GM23248 (cell line): ENCODE measurements at places on chromosomes 2 and 18. TPM values are rescaled to one million over a fixed set of nuclear protein-coding genes. Genes with fewer than 3 reads are reported as not detected.

Gene BCL2
- 0.30 and 0.39 TPM in 2 replicates for polyA plus RNA-seq

Gene SLC14A1
- polyA plus RNA-seq: 0.29 and 0.53 TPM in 2 replicates

Gene MBOAT2
- 103 and 107 TPM in 2 replicates for polyA plus RNA-seq

Gene CDK15
- 0.88 and 1.7 TPM in 2 replicates for polyA plus RNA-seq

Gene RPRM
- not detected in 2 replicates for polyA plus RNA-seq

GRCh38 chr2:204669382-204669781 lies 124.1 kb downstream of the PARD3B start:
- no peak for DNase-seq

- DNase-seq: no peak
Measured at GRCh38 chr2:238418196-238418998, 8.3 kb upstream of the ASB1 start.

DNA sequence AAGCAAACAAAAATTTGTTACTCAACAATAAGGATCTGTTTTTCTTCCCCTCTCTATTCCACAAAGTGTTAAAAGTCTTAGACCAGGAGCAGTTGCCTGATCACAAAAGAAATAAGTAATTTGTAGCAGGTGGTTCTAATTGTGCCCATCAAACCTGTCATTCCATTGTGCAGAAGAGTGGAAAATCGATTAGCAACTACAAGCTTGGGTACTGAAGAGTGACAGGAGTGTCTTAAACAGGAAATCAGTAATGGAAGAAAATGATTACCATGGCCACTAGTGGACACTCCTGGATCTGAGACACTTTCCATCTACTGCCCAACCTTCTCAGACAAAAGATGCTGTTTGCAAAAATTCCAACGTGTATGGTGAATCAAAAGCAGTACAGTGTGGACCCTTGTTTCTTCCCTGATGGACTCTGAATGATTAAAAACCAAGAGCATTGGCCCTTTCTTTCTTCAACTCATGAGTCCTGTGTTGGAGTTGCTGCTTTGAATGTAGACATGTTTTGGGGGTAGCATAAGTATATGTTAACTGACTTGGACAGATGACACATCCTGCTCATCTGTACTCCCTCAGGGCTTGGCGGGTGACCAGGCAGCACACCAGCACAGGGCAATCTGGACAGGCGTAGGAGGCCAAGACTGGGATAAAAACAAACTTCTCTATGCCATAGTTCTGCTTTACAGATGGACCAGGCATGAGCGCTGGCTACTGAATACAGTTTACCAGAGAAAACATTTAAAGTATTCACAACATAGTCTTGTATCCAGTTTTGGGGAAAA lies 51.9 kb downstream of the PLA2R1 start:
- peak; percentile 35 for DNase-seq

- no peak for DNase-seq
Measured at GRCh38 chr18:32371384-32371783, 99.3 kb downstream of the GAREM1 start.

DNA sequence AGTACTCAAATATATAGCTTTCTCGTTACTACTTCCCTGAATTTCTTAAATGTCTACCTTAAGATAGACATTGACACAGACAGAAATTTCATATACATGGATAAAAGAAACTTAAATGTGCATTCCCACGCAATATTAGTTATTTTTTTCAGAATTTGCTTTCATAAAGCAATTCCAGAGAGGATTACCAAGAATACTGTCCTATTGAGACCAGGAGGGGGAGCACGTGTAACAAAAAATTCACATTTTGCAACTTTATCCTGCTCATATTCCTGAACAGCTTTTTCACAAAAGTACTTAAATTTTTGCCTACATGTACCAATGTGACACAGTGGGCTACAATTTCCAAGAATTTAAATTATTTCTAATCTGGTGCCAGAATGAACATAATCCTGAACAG lies 30.7 kb upstream of the ERCC3 start:
- DNase-seq: peak; percentile 79

DNA sequence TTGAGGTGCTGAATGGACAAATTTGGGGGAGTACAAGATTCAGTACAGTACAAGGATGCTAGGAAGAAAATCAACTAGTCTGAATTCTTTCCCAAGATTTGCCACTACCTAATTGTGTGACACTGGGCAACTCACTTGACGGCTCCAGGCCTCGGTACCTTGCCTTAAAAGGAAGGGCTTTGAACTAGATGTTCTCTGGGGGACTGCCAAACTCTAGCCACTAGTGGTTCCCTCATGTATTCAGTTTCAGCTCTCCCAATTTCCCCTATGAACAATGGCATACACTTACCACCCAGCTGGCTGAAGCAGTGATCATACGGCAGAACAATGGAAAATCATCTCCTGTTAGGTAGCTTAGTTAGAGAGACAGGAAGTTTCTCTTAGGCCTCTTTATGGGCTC lies 73.4 kb downstream of the VWC2L start:
- DNase-seq: no peak
